ENCODE measurements at places on chromosomes 1 and 21.

- no peak for DNase-seq
Measured at GRCh38 chr1:208235356-208235981, 8.7 kb downstream of the PLXNA2 start.

DNA sequence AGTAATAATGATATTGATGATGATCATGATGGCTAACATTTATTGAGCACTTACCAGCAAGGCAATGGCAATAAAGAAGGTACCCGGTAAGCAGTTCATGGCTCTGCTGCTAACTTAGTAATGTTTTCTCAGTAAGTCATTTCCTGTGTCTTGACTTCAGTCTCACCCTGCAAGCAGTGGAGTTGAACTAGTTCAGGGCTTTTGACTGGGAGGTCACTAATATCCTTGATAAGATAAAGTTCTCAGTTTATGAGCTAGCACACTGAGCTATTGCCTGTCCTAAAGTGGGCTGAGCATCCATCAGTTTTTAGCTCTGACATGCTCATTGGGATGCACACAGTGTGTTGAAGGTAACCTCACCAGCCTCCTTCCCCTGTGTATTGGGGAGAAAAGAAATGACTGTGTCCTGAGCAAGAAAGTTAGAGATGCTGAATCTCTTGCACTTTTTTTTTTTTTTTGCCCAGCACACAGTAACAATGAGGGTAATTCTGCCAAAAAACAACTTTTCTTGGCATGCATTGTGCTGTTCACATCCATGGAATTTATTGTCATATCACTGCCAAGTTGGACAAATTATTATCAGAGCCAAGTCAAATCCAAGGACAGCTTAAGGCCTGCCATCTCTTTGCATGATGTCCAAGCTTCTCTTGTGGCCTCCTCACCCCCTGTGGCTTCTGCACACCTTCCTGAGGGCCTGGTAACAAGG, 55.5 kb upstream of the GADD45A start:
- DNase-seq = no peak

DNA sequence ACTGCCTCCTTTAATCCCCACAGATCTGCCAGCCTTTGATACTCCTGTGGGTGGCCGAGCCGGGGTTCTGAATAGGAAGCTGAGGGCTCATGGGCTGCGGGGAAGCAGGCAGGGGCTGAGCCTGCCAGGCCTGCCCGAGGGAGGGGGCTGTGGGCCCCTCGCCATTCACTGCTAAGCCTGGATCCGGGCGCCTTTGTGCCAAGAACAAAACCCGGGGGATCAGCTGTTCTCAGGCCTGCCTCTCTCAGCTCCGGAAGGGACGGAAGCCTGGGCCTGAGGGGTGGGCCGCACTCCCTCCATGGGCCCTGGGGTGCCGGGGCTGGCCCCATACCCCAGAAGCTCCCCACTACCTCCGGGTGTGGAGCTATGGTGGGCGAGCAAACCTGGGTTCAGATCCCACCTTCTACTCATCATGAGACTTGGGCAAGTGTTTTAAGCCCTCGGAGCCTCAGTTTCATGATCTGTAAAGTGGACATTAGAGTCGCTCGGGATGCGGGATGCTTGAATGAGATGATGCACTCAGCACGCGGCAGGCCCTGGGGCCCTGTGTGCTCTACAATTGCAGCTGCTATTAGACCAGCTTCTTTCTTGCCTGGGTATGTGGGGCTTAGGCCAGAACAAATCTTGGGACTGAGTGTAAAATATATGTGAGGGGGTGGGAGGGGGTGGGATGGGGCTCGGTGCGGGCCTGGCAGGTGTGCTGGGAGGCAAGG, 19.2 kb upstream of the EPHA2 start:
- no peak for DNase-seq

- DNase-seq = no peak
Measured at GRCh38 chr1:198185146-198185545, 28.3 kb downstream of the NEK7 start.

DNA sequence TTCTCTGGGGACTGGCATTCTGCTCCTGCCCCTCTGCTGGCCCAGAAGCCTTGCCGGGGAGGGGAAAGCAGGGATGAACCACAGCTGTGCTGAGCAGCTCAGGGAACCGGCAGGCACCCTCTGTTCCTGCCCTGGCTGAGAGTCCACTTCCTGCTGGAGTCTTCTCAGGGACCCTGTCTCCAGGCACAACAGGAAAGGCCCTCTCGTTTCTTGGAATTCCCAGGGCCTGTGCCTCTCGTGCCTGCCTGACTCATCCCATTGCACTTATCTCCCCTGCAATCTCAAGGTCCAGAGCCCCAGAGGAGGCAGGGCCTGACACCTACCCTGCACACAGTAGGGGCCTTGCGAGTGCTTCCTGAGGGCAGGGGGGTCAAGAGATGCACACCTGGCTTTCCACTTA, 1.1 kb upstream of the EDN2 start:
- DNase-seq = no peak

Data from GM18507 (cell line).